ENCODE measurements at places on chromosomes 2 and 18.
A peak's percentile ranks its signal among the peaks of the same experiment; 100 is the strongest.

DNA sequence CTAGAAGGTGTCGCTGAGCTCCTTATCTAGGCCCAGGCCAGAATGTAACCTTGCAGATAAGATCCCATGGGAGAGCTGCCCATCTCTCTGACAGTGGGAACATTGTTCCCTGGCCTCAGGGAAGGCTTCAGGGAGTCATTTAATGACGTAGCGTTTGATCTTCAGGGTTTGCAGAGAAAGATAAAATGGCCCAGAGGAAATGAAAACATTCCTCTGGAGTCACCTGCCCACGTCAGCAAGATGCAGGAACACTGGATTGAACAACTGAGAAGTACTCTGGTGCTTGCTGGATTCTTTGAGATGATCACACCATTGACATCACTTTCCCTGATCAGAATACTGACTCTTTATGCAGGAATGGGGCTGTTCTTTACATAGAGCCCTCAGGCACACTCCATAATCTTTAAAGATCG is 51.6 kb downstream of the MAPK4 start:
- DNase-seq: no peak

GRCh38 chr2:213722565-213722964 is 438.3 kb downstream of the SPAG16 start:
- DNase-seq: no peak

DNA sequence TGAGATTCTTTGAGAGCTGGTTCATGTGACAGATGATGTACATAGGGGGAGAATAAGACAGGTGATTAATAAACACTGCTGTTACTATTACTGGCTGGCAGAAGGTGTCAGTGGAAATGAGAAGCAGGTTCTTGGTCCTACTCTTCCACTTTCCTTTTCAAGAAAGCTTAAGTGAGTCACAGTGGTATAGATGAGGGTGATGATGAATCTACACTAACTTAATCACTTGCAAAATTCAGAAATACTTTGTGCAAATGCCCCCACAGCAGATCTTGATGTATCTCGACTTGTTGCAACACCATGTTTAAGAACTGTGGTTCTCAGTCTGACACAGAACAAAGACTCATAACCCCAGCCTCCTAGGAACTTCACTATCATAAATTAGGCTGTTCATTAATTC is 35.9 kb upstream of the MGAT5 start:
- DNase-seq: no peak

DNA sequence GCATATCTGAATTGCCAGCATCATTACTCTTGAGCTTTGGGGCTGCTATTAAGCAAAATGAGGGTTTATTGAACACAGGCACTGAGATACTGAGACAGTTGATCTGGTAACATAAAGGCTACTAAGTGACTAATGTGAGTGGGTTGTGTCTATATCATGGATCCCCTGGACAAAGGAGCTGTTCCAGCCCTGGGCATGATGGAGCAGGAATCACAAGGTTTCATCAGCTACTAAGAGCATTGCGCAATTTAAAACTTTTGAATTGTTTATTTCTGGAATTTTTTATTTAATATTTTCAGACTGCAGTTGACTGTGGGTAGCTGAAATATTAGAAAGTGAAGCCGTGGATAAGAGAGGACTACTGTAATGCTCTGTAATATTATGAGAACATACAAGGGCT is 73.5 kb downstream of the MGAT5 start:
- DNase-seq: no peak

DNA sequence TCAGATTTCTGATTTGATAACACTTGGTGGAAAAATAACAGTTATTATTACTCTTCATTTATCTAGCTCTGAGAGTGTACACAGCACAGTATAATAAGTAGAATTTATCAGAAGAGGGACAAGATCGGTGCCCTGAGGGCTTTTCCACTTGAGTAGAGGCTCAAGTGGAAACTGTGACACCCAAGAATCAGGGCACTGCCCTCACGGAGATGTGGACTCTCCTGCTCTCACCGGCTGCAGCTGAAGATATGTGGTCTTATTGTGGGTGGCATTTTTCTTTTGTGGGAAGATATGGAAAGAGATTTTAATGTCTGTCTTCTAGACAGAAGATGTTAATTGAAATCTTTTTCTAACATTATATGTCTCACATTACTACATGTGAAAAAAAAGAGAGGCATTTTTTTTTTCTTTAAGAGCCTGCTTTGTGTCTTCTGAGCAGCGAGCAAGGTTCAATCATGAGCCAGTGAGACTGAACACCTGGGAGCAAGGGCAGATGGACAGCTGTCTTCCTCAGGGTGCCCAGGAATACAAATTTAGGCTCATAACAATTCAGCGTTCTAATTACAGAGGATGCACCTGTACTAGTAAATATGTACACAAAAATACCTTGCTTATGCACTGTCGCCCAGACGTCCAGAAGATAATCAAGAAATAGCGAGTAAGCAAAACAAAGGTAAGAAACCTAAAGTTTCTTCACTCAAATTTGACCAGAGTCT is 1098.2 kb upstream of the FANCL start:
- DNase-seq: no peak

- DNase-seq: no peak
Measured at GRCh38 chr2:55097461-55098410, 47.5 kb upstream of the RTN4 start.

DNA sequence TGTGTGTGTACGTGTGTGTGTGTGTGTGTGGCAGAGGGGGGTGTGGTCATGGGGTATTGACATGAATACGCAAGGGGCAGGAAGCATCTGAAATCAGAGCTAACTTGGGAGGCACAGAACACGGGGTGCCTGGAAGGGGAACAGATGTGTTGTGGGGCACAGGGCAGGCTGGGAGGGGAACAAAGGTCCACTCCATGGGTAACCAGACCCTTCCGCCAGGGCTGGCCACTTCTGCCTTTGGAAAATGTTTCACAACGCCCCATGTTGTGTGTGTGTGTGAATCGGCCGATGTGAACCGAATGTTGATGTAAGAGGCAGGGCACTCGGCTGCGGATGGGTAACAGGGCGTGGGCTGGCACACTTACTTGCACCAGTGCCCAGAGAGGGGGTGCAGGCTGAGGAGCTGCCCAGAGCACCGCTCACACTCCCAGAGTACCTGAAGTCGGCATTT is at the start of gene SLC11A1:
SLC11A1 (plus strand) TSS at position 358 of the 451 bp plus-strand sequence. CDS start 96 bp downstream, outside the sequence.
- DNase-seq: no peak

GRCh38 chr2:231032575-231033140 is 4.7 kb upstream of the C2orf72 start:
- no peak for DNase-seq

GRCh38 chr2:143429932-143430679 is 300.9 kb downstream of the ARHGAP15 start:
- DNase-seq: no peak

- no peak for DNase-seq
Measured at GRCh38 chr2:145777914-145778313, 1258.0 kb upstream of the ZEB2 start.

DNA sequence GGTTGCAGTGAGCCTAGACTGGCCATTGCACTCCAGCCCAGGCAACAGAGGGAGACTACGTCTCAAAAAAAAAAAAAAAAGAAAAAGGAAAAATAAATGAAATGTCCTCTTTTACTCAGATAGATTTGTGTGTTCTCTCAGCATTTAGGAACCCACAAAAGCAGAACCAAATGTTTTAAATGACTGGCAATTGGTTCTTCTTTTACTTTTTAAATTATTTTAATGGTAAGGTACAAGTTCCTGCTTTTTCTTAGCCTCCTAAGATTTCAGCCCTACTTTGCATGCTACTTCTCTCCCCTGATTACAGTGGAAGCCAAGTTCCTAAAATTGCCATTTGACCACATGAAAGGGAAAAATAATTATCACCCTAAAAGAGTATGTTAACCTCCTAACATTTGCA is 23.5 kb downstream of the SRSF7 start:
- no peak for DNase-seq

DNA sequence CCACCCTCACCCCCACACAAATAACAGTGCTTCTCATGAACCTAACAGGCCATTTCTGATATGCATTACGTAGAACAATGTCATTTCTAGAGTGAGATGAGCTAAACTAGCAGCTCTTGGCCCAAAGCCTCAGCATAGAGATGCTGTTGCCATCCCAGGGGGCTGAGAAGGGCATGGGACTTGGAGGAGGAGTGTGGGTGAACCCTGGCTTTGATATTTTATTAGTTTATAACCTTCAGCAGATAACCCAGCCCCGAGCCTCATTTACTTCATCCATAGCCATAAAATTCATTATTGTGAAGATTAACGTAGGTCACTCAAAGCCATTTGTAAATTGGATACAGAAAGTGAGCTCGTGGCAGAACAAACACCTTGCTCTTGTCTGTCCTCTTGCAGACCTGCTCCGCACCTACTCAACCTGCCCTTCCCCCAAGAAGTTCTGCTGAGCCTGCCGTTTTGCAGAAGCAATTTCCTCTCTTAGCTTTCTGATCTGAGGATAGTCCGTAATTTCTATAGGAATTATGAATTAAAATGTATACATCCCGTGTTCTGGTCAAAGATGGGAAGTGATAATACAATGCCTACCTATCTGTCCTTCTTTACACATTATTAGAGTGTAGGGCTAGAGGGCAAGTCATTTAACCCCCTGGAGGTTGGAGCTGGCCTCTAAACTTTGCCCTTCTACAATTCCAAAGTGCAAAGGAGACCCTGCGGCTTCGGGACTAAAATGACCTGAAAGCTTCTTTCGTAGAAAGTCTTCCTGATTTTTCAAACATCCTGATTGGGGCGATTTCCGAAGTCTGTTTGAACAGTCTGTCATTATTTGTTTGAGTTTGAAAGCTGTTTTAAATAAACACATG is 187.4 kb downstream of the BCL2 start:
- no peak for DNase-seq

DNA sequence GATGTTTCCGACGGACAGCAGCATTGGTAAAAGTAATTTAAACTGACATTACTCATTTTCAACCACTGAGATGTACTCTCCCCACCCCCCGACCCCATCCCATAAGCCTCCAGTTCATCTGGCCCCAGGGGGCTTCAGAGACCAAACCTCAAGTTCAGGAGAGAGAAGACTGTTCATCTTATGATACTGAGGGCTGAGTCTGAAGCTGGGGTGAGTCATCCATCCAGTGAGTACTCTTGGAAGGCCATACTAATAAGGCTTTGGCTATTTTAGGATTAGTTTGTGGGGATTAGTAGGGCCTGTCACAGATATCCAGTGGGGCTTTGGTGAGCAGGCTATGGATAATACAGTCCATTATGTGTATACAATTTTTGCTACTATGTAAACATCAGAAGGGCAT is 125.3 kb upstream of the APCDD1 start:
- DNase-seq: no peak

DNA sequence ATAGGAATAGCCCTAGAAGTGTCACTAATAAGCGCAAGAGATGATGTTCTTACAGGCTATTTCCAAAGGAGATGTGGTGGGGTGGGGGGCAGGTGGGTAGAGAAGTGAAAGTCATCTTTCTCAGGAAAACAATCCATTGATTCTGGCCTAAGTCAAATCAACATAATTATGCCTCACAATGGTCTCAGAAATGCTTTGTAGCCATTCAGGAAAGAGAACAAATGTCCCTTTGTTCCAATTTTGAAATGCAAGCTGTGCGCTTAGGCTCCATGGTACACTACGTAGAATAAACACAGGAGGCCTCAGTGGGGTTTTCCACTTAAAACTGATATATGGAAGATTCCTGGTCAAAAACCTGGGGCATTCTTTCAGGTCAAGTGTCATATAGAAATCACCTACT is 529.9 kb upstream of the KLHL29 start:
- DNase-seq: no peak

DNA sequence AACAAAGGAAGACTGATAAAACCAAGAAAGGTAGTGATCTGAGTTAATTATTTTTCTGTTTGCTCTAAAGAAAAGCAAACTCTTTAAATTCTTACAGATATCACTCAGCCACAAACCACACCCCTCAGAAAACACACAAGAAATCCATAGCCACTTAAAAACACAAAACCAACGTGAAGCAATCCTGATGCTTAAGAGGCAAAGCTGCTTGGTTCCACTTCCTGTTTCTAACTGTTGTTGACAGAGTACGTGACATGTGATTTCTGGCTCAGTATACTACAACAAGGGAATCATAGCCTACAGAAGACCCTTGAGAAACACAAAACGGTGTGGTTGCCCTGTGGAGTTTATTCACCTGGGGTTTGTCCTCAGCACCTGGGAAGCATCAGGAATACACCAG is 240.9 kb upstream of the APCDD1 start:
- no peak for DNase-seq

DNA sequence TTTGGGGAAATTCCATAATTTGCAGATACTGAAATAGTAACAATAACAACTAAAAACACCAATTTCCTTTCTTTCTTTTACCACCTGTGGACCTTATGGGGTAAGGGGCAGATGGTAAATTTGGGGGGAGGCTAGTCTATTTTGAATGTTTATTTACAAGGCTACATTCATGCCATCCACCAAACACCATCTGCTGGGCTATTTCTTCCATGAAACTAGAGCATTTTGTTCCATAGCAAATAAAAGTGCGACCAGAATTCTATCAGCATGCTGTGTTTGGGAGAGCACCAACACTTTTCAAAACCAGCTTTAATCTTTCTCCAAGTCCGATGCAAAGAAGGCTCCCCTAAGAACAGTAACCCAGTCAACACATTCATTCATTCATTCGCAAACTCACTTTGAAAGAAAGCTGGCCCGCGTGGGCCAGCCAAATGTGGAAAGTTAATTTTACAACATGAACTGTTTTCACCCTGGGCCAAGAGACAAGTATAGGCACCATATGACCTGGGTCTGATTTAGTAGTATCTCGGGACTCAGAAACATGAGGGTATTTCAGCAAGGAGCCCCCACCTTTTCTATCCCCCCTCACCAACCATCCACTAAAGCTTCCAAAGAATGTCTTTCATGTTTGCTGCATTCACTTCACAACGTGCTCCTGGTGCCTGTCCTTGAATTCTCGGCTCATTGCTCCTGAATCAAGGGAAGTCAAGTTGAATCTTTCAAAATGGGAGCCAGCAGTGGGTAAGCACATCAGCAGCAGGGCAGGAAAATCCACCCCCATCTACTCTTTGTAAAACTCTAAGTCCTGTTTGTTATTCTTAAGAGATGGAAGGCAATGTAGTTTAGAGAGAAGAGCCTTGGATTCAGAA is 210.6 kb downstream of the C1D start:
- DNase-seq: peak; percentile 97

- DNase-seq: no peak
Measured at GRCh38 chr2:38277245-38278116, 99.6 kb downstream of the ATL2 start.

DNA sequence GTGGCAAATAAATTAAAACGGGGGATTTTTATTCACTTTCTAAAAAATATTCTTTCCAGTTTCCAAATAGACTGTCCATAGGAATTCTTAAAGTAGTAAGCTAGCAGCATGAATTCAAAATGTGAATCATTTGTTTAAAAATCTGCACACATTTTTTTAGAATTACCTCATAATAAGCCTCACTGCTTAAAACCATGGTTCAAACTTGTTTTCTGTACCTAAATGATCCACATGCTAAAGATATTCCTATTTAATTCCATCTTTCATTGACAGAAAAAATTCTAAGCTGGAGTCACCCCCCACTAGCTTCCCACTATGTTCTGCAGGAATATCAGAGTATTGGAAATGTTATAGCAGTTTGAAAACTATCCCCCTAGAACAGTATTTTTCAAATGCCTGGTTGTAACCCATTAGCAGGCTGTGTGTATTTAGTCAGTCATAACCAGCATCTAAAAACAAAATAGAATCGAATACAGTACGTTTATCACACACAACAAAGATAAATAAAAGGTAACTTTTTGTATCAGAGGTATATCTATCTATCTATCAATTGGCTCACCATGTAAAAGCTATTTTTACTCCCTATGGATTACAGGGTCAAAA is 11.2 kb upstream of the IKZF2 start:
- DNase-seq: no peak

Data from cerebellar cortex (tissue), 1 donor.